ENCODE measurements at places on chromosomes 2 and 18. TPM values are rescaled to one million over a fixed set of nuclear protein-coding genes. Genes with fewer than 3 reads are reported as not detected.

MARS2 gene
- 11.8 TPM for total RNA-seq

DNA sequence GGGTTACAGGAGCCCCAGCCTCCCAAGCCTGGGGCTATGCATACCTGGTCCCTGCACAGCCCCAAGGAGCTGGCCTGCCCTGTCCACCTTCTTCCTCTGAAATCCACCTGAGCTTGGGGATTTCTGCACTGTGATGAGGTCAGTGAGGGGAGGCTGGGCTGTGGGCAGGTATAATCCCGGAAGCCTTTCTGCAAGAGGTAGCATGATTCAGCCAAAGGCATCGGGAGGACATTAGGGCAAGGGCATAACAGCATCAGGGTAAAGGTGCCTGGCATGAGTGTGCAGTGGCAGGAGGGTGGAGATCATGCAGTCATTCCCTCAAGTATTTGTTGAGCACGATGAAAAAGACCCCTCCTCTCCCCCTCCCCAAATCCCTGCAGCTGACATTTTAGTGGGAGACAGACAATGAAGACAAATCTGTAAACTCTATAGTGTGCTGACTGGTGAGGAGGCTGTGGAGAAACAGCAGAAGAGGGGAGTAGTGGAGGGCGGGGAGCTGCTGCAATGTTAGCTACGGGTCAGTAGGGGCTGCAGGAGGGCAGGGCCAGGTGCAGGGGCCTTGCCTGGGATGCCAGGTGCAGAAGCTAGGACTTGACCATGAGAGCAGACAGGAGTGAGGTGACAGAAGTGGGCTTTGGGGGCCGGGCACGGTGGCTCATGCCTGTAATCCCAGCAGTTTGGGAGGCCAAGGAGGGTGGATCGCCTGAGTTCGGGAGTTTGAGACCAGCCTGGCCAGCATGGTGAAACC lies 18.7 kb downstream of the ZFP36L2 start:
- peaks cover 40% of the 10 kb centered on the region for H3K4me1 ChIP-seq
- no peak for DNase-seq
- no peak overlapping the region for H3K4me3 ChIP-seq
- no peak overlapping the region for H3K27ac ChIP-seq
- H3K27me3 ChIP-seq = no peaks in the 10 kb centered on the region
- H3K36me3 ChIP-seq = no peaks in the 10 kb centered on the region

GRCh38 chr18:10519999-10520935 lies 5.6 kb upstream of the NAPG start:
- H3K27ac ChIP-seq = no peak overlapping the region
- H3K36me3 ChIP-seq = no peaks in the 10 kb centered on the region
- no peak for DNase-seq
- peaks cover 10% of the 10 kb centered on the region for H3K4me1 ChIP-seq
- no peak overlapping the region for H3K4me3 ChIP-seq

CNTNAP5 gene
- not detected for total RNA-seq

TEKT4 gene
- total RNA-seq = not detected

GRCh38 chr2:115122701-115123100 lies 680.3 kb downstream of the DPP10 start:
- DNase-seq = no peak
- no peak overlapping the region for H3K27ac ChIP-seq

DNA sequence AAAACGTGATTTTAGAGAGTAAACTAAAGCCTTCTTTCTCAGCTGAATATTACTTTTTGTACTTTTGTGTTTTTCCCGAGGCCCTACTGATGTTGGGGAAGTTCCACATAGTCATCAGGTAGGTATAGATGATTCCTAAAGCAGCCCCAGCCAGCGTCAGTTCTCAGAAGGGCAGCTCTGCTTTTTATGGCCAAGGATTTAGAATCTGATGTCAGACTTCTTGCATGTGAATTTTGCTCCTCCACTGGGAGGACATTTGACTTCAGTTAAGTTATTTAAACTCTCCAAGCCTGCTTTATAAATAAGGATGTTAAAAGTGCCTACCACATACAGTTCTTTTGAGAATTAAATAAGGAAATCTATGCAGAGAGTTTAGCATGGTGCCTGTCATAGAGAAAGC lies 130.8 kb downstream of the NCKAP5 start:
- no peaks in the 10 kb centered on the region for H3K36me3 ChIP-seq
- no peak overlapping the region for H3K4me3 ChIP-seq
- no peak overlapping the region for H3K27ac ChIP-seq
- no peaks in the 10 kb centered on the region for H3K27me3 ChIP-seq

- no peak overlapping the region for H3K4me3 ChIP-seq
- no peaks in the 10 kb centered on the region for H3K27me3 ChIP-seq
- no peaks in the 10 kb centered on the region for H3K36me3 ChIP-seq
- no peak overlapping the region for H3K27ac ChIP-seq
Observed at GRCh38 chr2:158647436-158648231, 147.5 kb upstream of the DAPL1 start.
